ENCODE measurements at places on chromosomes 5 and 9. TPM values are rescaled to one million over a fixed set of nuclear protein-coding genes. Genes with fewer than 3 reads are reported as not detected.

SPATA31E1 gene
- total RNA-seq = not detected

ASPN gene
- not detected for total RNA-seq

KCTD16 gene
- not detected for total RNA-seq

BAG1 gene
- total RNA-seq = 86.6 TPM

LCN15 gene
- not detected for total RNA-seq

SLC6A18 gene
- total RNA-seq = not detected

MCTP1 gene
- total RNA-seq = 0.31 TPM

AIF1L gene
- total RNA-seq = 1.7 TPM

WNK2 gene
- total RNA-seq = 3.3 TPM

ADAMTS2 gene
- total RNA-seq = not detected

ARHGEF37 gene
- total RNA-seq = 0.27 TPM

PCDHA1 gene
- total RNA-seq = not detected

ADAMTSL1 gene
- not detected for total RNA-seq

NTRK2 gene
- not detected for total RNA-seq

EIF4E1B gene
- not detected for total RNA-seq

SH3RF2 gene
- total RNA-seq = not detected

VPS13A gene
- total RNA-seq = 18.8 TPM

ZBTB43 gene
- total RNA-seq = 8.7 TPM

FOXD4L4 gene
- total RNA-seq = not detected

RORB gene
- not detected for total RNA-seq

PRR7 gene
- 9.7 TPM for total RNA-seq

NUTM2G gene
- not detected for total RNA-seq

IRF1 gene
- total RNA-seq = 12.3 TPM

ACTBL2 gene
- not detected for total RNA-seq

FOXD4L3 gene
- total RNA-seq = not detected

TERT gene
- 3.3 TPM for total RNA-seq

TNFSF15 gene
- total RNA-seq = not detected

TICAM2 gene
- total RNA-seq = 2.1 TPM

TSSK1B gene
- not detected for total RNA-seq

CYSRT1 gene
- total RNA-seq = 0.60 TPM

FYB1 gene
- total RNA-seq = 22.5 TPM

EIF4EBP3 gene
- total RNA-seq = 7.7 TPM

JAKMIP2 gene
- total RNA-seq = not detected

PCDHGA8 gene
- total RNA-seq = 0.18 TPM

FBXL7 gene
- total RNA-seq = 0.09 TPM

FAM169A gene
- total RNA-seq = 0.04 TPM

TMEM252 gene
- total RNA-seq = not detected

ELP1 gene
- total RNA-seq = 33.4 TPM
